ENCODE measurements at places on chromosomes 13 and 19.

DNA sequence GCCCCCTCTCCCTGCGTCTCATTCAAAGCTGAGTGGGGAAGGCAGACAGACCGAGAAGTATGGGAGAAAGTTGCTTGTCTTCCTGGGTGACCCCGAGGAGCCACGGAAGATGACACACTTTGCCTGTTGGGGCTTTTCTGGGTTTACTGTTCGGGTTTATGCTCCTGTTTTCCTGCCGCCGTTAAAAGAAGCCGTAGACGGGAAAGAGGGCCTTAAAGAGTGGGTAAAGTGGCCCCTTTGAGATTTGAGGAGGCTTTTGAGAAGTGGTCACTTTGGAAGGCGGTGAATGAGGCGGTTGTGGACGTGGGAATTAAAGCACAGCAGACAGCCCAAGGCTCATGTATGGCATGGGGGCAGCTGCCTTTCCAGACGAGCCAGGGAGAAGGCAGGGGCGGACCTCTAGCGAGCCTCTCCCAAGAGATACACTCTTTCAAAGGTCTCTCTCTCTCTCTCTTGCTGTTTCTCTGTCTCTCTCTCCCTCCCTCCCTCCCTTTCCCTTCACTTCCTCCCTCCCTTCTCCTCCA is 493 bp upstream of the LHFPL6 start:
- H3K4me3 ChIP-seq: peak overlapping the region; percentile 85
- DNase-seq: no peak
- H3K4me1 ChIP-seq: no peaks in the 10 kb centered on the region
- H3K36me3 ChIP-seq: no peaks in the 10 kb centered on the region
- H3K27me3 ChIP-seq: no peaks in the 10 kb centered on the region

DNA sequence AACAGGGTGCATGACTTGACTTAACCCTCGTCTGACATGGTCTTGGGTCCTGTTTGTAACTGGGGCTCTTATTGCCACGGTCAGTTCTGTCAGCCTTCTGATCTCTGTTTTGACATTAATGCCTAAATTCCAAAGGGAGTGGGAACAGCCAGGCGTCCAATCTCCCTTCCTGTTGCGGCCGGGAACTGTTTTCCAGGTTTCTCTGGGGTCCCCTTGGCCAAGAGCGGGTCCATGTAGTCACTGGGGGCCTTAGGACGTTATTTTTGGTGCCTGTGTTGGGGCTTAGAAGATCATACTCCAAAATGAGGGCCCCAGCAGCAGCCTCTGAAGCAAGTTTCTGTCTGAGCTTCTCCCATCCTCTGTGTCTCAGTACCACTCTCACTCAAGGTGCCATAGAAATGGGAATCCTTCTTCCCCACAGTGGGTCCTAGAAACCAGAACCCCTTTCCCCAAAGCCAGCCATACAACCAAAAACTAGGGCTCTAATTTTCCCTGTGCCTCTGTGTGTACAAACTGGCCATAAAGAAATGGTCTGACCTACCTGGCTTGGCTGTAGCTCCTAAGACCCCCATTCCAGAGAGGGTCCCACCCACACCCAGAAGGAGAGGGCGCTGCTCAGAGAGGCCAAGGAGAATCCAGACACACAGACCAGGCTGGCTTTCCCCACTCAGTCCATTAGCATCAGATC is 50.4 kb downstream of the C13orf46 start:
- no peaks in the 10 kb centered on the region for H3K36me3 ChIP-seq
- no peak for DNase-seq
- peaks cover 2% of the 10 kb centered on the region for H3K4me1 ChIP-seq
- no peaks in the 10 kb centered on the region for H3K27me3 ChIP-seq
- H3K4me3 ChIP-seq: no peak overlapping the region
- peak overlapping the region; percentile 21 for H3K27ac ChIP-seq

DNA sequence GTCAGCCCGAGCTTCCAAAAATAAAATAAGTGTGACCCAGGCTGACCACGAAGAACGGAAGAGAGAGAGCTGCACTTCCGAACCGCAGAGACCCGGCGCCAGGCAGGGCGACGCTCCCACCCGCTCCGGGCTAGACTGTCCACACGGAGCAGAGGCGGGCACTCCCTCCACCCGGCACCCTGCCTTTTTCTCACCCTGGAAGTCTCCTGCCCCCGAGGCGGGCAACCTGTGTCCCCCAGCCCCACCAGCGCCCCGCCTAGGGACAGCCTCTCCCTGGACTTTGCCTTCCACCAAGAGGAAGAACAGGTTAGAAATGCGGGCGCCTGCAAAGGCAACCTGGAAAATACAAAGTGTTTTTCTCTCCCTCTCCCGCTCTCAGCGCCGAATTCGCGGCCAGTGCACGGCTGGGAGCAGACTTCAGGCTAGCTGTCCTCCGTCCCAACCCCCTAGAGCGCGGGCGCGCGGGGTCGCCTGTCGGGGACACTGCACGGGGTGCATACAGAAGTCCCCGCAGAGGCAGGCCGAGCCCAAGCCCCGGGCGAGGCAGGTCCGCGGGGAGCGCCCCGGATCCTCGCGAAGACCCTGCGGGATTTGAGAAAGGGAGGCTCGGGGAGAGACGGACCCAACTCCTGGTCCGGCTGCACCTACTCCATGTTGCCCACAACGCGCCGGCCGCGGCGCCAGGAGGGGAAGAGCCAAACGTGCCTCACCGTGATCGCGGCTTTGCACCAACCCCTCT is 845 bp downstream of the SPRY2 start:
- H3K4me1 ChIP-seq: no peaks in the 10 kb centered on the region
- peak overlapping the region; percentile 93 for H3K4me3 ChIP-seq
- H3K27ac ChIP-seq: peak overlapping the region; percentile 76

GRCh38 chr19:40257096-40257517 is 28.0 kb downstream of the AKT2 start:
- no peaks in the 10 kb centered on the region for H3K4me1 ChIP-seq
- DNase-seq: no peak
- H3K27ac ChIP-seq: no peak overlapping the region
- H3K4me3 ChIP-seq: no peak overlapping the region

DNA sequence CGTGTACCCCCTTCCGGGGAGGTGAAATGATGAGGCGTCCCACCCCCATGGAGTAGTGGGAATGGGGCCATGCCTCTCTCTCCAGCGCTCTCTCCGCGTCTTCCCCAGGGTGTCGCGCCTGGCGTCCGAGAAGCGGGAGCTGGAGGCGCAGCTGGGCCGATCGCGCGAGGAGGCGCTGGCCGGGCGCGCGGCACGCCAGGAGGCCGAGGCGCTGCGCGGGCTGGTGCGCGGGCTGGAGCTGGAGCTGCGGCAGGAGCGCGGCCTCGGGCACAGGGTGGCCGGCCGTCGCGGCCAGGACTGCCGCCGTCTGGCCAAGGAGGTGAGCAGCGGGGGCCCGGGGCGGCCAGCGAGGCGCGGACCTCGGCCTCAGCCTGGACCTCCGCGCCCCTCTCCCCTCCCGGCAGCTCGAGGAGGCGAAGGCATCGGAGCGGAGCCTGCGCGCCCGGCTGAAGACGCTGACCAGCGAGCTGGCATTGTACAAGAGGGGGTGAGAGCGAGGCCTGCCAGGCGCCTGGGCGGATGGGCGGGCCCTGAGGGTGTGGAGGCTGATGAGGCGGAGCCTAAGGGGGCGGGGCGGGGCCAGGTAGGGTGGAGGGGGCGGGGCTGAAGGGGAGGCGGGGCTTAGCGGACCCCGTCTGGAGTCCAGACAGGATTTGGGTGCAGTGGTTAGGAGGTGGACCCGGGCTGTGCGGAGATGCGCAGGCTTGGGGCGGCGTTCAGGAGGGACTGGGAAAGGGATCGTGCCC is 7.7 kb downstream of the PGLYRP1 start:
- H3K4me3 ChIP-seq: no peak overlapping the region
- no peak overlapping the region for H3K27ac ChIP-seq
- H3K27me3 ChIP-seq: no peaks in the 10 kb centered on the region
- peak; percentile 88 for DNase-seq

GRCh38 chr13:24147570-24147963 is 13.0 kb upstream of the SPATA13 start:
- no peak for DNase-seq
- no peaks in the 10 kb centered on the region for H3K4me1 ChIP-seq
- no peaks in the 10 kb centered on the region for H3K27me3 ChIP-seq
- no peaks in the 10 kb centered on the region for H3K36me3 ChIP-seq
- H3K27ac ChIP-seq: no peak overlapping the region
- H3K4me3 ChIP-seq: no peak overlapping the region

- no peaks in the 10 kb centered on the region for H3K27me3 ChIP-seq
- H3K27ac ChIP-seq: no peak overlapping the region
- H3K4me3 ChIP-seq: no peak overlapping the region
- no peaks in the 10 kb centered on the region for H3K36me3 ChIP-seq
- no peaks in the 10 kb centered on the region for H3K4me1 ChIP-seq
- DNase-seq: peak; percentile 93
Measured at GRCh38 chr19:18160971-18161635, 8.1 kb downstream of the PIK3R2 start.

GRCh38 chr13:46648166-46648607 is 95.2 kb downstream of the LRCH1 start:
- DNase-seq: no peak
- H3K36me3 ChIP-seq: no peaks in the 10 kb centered on the region
- no peaks in the 10 kb centered on the region for H3K27me3 ChIP-seq
- no peak overlapping the region for H3K4me3 ChIP-seq
- no peak overlapping the region for H3K27ac ChIP-seq

DNA sequence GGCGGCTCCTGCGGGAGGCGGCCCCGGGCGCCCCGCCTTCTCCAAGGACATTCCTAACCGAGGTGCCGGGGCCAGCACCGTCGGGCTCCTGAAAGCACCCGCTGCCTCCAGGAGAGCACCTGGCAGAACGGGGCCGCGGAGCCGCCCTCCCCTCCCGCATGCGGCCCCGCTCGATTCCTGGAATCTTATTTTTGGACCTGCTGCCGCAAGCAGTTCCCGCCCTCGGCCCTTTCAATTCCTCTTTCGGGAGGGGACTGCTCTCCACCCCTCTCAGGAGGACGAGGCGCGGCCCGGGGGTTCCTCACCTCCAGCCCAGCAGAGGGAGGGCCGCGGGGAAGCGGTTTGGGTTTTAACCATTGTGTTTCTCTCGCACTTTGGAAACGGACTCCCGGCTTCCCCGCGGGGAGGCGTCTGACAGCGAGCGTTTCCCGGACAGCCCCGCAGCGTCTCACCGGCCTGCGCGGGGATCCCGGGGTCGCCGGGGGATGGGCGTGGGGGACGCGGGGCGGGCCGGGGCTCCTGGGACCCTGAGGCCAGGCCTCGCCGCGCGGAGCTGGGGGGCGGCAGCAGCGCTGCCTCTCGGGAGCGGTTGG is 849 bp downstream of the GAS6 start:
- peak; percentile 81 for DNase-seq
- H3K27me3 ChIP-seq: no peaks in the 10 kb centered on the region
- H3K4me3 ChIP-seq: peak overlapping the region; percentile 77
- peak overlapping the region; percentile 92 for H3K27ac ChIP-seq

GRCh38 chr13:38090913-38091312 is 221.3 kb upstream of the TRPC4 start:
- no peak for DNase-seq
- no peaks in the 10 kb centered on the region for H3K4me1 ChIP-seq
- no peaks in the 10 kb centered on the region for H3K36me3 ChIP-seq

GRCh38 chr13:32136061-32136460 is 104.5 kb downstream of the FRY start:
- peak overlapping the region; percentile 100 for H3K27ac ChIP-seq
- H3K4me1 ChIP-seq: peaks cover 5% of the 10 kb centered on the region

DNA sequence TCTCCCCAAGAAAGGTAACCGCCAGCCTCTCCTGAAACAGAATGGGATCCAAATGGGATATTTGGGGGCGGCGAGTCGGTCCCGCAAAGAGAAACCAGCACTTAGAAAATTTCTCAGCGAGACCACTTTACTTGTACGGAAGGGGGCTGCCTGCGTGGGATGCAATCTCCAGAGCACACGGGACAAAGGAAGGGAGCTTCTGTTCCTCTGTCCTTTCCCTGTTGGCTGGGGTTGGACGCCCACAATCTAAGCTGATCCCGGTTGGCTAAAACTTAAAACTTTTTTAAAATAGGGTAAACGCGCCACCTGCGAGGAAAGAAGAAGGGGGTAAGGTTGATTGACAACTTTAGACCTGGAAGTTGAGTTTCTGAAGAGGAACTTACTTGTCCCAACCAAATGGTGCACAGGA is 826 bp upstream of the BSG start:
- DNase-seq: no peak
- H3K27me3 ChIP-seq: no peaks in the 10 kb centered on the region
- peaks cover 3% of the 10 kb centered on the region for H3K4me1 ChIP-seq
- no peak overlapping the region for H3K27ac ChIP-seq
- peak overlapping the region; percentile 55 for H3K4me3 ChIP-seq
- no peaks in the 10 kb centered on the region for H3K36me3 ChIP-seq

DNA sequence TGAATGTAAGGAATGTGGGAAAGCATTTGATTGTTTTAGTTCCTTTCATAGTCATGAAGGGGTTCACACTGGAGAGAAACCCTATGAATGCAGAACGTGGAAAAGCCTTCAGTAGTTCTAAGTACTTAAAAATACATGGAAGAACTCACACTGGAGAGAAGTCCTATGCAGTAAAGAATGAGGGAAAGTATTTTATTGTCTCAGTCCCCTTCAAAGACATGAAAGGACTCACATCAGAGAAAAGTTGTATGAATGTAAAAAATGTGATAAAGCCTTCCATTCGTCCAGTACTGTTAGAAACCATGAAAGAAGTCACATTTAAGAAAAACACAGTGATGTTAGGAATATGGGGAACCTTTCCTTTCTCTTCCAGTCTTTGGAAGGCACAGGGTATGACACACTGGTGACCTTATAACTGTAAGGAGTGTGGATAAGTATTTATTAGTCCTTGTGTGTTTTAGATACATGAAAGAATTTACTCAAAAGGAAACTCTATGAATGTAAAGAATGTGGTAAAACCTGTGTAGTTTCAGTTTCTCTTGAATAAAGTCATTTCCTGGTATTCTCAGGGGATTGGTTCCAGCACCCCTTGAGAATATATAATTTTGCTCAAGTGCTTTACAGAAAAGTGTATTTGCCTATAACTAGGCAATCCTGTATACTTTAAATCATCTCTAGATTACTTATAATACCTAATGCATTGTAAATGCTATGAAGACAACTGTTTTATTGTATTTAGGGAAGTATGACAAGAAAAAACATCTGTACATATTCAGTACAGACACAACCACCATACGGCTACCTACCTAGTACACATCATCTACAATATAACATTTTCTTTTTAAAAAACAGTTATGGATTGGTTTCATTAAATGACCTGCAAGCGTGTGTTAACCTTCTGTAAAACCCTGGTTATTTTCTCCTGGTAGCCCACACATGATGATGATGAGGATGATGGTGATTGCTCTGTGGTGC is 52.8 kb downstream of the ZNF823 start:
- no peaks in the 10 kb centered on the region for H3K27me3 ChIP-seq
- H3K4me1 ChIP-seq: no peaks in the 10 kb centered on the region
- DNase-seq: no peak

GRCh38 chr13:81275666-81276258 is 934.8 kb upstream of the SPRY2 start:
- H3K4me1 ChIP-seq: no peaks in the 10 kb centered on the region
- H3K36me3 ChIP-seq: no peaks in the 10 kb centered on the region
- no peak for DNase-seq

DNA sequence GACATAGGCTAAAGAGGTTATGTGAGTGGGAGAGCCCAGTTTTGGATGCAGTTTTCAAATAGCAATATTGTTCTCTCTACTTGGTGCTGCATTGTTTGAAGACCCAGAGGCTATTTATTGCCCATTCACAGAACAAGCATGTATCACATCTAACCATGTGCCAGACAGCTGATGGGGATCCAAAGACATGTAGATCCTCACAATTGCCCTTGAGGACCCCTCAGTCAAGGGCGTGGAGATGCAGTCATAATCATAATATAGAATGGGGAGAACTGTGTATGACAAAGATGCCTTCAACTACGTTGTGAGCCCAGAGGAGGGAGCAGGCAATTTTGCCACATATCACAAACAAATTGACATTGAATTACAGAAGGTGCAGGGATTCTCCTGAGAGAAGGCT is 70.5 kb downstream of the NHLRC3 start:
- DNase-seq: no peak
- no peaks in the 10 kb centered on the region for H3K36me3 ChIP-seq
- no peak overlapping the region for H3K4me3 ChIP-seq
- no peaks in the 10 kb centered on the region for H3K4me1 ChIP-seq
